Erythroblast (primary cell): ENCODE measurements at places on chromosomes 16 and 17.

- DNase-seq = no peak
These were observed 217.0 kb upstream of the CIBAR2 start for GRCh38 chr16:85329059-85329812.

DNA sequence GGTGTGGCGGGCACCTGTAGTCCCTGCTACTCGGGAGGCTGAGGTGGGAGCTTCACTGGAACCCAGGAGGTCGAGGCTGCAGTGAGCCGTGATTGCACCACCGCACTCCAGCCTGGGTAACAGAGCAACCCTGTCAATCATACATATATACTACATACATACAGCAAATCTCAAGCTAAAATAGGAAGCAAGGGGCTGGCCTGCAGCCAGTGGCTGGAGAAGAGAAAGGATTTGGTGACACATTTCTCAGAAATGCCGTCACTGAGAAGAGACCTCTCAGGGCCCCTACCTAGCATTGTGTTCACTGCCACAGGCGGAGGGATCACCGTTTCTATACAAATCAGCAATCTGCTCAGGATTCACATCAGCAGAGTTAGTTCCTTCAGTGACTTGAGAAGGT, 16.9 kb downstream of the NARF start:
- no peak for DNase-seq

GRCh38 chr17:17575360-17576251, 15.9 kb downstream of the PEMT start:
- DNase-seq = no peak

DNA sequence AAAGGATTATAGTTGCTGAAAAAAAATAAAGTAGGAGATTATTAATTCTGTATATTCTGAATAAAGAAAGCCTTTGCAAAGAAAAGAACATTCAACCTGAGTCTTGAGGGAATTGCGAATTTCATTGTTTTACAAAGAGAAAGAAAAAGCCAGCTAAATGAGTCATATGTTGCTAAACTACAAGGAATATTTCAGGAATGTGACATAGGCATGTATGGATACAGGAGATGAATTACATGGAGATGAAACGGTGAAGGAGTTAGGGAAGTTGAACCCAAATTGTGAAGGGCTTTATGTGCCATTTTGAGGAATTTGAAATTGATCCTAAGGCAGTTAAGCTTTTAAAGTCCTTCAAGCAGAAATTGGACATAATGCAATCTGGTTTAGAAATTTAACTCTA, 177.3 kb upstream of the RBL2 start:
- DNase-seq = no peak

DNA sequence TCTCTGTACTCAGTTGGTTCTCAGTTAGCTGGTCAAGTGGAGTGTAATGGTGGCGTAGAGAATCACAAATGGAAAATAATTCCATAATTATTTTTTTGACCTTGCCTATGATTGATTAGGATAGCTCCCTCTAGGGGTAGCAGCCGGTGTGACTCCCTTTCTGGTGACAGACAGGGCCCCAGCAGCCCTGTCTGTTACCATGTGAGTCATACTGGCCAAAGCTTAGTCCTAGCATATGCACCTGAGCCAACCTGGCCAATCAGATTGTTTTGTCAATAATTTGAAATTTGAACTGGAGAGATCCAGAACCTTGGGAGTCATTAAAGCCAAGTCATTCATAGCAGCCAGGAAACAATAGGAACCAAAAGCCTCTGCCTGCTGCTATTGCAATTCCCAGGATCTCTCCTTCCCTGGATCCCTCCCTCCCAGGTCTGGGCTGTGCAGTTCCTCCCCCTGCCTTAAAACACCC, 5.6 kb downstream of the PNPO start:
- peak; percentile 89 for DNase-seq

GRCh38 chr16:8188841-8189240, 401.5 kb downstream of the TMEM114 start:
- no peak for DNase-seq
